ENCODE measurements at places on chromosomes 1 and 21.

- DNase-seq, result no peak
These were observed 173.5 kb downstream of the ZC3H11B start for GRCh38 chr1:219439376-219439775.

- peak; percentile 24 for DNase-seq
These were observed 490 bp downstream of the SERINC2 start for GRCh38 chr1:31413405-31414001.

DNA sequence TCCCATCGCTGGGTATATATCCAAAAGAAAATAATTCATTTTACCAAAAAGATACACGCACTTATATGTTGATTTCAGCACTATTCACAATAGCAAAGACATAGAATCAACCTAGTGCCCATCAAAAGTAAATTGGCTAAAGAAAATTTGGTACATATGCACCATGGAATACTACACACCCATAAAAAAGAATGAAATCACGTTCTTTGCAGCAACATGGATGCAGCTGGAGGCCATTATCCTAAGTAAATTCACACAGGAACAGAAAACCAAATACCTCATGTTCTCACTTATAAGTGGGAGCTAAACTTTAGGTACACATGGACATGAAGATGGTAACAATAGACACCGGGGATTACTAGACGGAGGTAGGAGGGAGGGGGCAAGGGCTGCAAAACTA, 50.0 kb upstream of the ZNF644 start:
- DNase-seq, result no peak

GRCh38 chr1:160588468-160588867, 9.2 kb upstream of the CD84 start:
- DNase-seq, result no peak

DNA sequence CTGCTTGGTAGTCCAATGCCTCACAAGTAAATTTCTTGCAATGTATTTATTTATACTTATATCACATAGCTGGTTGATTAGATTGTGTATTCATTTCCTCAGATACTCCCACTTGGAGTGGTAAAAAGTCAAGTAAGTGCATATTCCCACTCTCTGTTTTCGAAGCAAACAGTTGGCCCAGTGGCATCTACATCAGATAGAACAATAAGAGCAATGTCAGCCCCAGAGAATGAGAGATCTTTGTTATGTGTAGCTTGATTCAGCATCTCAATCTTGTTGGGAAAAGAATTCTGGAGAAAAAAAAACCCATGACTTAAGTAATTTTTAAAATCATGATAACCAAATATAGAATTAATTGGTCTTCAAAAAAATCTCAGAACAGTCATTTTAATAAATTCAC, 25.5 kb downstream of the RGL1 start:
- no peak for DNase-seq

GRCh38 chr1:173224949-173225348, 17.8 kb upstream of the TNFSF4 start:
- DNase-seq, result no peak

DNA sequence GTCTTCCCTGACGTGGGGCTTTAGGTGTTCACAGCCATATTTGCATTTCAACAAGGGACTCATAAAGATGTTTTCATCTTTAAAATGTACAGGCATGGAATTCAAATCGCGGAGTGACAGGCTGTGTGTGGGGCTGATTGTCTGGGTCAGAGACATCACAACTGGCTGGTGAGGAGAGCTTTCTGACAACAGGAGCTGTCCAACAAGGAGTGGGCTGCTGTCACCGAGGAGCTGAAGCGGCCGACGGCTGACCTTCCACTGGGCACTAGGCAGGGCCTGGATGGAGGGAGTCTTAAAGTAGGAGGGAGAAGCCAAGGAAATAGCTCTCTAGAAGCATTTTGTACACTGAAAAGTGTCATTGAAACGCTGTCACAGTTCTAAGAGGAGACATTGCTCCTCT, 30.5 kb upstream of the SCMH1 start:
- no peak for DNase-seq

- DNase-seq, result no peak
These were observed 220.1 kb upstream of the VAMP3 start for GRCh38 chr1:7550981-7551380.

GRCh38 chr1:178503849-178504248, 7.1 kb upstream of the CLEC20A start:
- DNase-seq, result no peak

- DNase-seq, result no peak
These were observed 30.0 kb downstream of the IARS2 start for GRCh38 chr1:220123889-220124288.

DNA sequence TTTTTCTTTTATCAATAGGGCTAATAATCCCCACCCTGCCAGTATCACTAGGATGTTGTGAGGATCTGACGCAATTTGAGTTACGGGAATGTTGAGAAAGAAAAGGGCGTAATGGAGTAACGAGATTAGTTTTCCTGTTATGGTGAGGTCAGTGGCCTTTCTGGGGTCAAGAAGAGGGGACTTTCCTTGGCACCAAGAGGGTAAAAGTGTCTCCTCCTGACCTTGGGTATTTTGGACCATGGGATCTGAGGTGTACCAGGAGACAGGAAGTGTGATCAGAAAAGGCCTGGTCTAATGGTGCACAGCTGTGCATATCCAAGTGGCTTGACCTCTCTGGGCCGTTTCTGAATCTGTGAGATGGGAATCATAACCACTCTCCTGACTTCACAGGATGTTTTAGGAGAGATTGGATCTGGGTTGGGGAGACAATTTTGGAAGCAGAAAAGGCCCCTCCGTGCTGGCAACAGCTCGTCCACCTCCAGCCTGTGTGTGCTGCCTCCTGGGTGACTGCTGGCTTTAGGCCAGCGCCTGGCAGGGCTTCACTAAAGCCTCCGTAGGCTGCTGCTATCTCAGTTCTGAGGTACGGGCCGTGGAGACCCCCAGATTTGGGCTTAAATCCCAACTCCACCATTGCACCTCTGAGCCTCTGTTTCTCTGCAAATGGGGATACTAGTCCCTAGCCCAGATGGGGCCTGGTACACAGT, 37.1 kb downstream of the ALPL start:
- no peak for DNase-seq

DNA sequence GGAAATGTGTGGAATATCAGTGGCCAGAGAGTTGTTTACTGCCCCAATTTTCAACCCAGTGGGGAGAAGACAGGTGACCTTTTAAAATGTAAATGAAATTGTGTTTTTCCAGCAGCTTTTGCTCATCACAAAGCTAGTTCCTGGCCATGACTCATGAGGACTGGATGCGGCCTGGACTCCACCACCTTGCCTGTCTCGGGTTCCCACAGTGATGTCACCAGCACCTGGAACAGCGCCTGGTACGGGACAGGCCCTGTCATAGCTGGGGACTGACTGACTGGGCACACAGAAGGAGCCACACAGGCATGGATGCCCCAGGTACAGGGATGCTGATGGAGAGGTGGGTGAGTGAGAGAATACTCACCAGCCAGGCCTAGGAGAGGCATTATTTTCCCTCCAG, 277.1 kb downstream of the AJAP1 start:
- no peak for DNase-seq

DNA sequence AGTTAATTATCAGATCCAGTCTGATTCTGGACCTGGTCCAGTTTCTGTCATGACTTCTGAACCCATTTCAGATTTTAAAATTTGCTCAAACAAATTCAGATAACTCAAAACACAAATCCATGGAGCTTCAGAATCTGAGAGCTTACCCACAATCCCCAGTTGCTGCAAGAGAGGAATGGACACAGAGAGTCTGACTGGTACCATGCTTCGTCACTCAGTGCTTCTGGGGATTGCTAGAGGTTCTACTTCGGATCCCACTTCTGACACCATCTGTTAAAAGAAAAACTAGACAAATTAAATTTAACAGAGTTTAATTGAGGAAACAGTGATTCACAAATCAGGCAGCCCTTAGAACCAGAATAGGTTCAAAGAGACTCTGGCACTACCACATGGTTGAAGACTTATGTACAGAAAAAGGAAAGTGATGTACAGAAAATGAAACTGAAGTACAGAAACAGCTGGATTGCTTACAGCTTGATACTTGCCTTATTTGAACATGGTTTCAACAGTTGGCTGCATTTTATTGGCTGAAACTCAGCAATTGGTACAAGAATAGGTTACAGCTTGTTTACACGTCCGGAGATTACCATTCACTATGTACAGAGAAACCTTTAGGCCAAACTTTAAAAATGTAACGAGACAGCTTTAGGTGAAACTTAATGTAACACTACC, 60.7 kb upstream of the TEKT2 start:
- no peak for DNase-seq

DNA sequence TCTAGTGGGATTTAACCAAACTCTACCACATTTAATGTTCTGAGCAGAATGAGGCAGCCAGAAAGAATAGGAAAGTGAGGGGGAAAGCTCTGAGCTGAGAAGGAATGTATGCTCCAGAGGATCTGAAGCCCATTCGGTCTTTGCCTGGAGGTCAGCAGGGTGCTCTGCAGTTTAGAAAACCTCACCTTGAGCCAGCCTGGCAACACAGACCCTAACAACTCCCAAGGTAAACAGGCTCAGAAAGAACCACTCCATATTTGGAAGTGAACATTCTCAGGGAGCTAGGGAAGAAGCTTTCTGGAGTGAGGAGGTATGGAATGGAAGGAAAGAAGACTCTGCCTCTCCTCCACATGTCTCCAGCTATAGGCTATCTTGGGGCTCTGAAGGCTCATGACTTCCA, 398.8 kb downstream of the SEC16B start:
- no peak for DNase-seq

DNA sequence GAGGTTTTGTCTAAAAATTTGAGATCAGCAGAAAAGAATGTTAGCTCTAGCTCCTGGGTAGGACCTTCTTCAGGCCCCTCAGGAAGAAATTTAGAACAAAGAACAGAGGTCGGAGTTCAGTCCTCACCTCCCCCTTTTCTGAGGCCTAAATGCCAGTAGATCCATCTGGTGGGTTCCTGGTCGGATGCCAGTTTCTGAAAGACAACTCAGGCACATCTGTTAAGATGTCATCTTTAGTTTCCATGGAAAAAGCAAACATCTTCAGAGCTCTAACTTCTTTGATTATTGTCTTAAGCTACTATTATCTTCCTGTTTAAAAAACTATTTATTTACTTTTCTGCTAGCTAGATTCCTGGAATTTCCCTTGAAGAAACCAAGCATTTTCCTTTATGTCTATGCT, 37.1 kb upstream of the USP25 start:
- DNase-seq, result no peak

DNA sequence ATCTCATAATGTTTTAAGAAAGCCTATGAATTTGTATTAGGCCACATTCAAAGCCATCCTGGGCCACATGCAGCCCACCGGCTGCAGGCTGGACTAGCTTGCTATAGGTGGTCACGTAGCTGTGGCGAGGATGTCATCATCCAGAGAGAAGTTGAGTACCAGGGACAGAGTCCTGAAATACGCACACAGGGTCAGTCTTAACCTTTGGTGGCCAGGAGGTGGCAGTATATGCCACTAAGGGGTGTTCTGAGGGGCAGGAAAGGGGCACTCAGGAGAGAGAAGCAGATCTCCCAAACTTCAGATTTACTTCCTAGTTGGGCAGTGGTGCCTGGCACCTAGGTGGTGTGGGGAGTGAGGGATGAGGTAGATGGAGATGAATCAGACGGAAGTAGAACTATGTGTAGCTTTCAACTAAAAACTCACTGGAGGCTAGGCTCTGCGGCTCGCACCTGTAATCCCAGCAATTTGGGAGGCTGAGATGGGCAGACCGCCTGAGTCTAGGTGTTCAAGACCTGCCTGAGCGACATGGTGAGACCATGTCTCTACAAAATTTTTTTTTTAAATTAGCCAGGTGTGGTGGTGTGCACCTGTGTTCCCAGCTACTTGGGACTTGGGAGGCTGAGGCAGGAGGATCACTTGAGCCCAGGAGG, 16.3 kb upstream of the CDK18 start:
- peak; percentile 26 for DNase-seq

DNA sequence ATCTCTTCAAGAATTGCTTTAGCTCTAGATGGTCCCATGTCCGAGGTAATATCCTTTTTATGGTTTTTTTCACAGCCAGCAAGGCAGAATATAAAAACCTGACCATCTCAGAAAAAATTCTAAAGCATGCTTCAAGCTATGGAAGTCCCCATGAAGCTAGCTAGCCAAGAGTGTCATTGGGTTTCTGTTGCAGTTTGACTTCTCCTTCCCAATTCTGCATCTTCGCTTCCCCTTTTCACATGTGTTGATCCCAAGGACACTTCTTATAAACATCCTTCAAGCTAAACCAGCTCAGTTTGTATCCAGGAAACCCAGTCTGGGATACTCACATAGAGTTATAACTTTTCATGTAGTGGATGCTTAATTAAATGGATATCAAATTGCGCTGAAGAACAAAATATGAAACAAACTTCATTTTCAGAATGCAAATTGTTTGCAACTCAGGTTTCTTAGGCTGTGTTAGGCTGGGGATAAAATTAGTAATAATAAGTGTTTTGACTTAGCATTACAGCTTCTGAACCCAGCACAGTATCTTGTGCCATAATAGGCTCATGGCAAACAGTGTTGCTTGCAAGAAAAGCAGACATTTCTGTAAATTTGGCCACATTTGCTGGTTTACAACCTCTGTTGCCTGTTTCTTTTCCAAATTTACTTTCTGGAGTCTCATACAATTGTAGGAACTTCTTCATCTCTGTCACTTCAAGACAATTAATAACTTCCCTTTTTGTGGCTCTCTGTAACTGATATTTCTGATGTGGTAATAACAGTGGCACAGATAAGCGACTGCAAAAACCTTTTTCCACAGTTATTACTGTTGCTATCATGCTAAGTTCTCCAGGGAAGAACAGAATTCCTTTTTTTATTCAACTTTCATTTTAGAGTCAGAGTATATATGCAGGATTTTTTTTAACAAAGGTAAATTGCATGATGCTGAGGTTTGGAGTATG, 53.2 kb downstream of the NCAM2 start:
- DNase-seq, result no peak

DNA sequence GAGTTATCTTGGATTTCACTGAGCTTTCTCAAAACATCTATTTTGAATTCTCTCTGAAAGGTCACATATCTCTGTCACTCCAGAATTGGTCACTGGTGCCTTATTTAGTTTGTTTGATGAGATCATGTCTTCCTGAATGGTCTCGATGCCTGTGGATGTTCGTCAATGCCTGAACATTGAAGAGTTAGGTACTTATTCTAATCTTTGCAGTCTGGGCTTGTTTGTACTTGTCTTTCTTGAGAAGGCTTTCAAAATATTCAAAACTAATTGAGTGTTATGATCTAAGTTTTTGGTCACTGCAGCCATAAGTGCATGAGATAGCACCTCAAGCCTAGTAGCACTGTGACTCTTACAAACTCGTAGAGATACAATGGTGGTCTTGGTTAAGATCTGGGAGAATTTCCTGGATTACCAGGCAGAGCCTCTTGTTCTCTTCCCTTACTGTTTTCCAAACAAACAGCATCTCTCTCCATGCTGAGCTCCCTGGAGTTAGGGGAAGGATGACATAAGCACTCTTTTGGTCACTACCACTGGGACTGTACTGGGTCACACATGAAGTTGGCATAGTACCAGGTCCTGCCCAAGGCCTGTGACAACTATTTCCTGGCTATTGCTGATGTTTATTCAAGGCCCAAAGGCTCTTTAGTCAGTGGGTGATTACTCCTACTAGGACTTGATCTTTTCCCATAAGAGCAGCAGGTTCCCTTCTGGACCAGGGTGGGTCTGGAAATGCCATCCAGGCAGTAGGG, 25.6 kb downstream of the SLC22A15 start:
- DNase-seq, result no peak
